Stimulated activated CD8-positive, alpha-beta memory T cell treated with anti-CD3 and anti-CD28 coated beads, Interleukin-4, amount 100 ng/mL, for 1 hour (primary cell): ENCODE measurements at places on chromosomes 12 and 14.

GRCh38 chr12:93100610-93101009 lies 171.5 kb upstream of the EEA1 start:
- DNase-seq = no peak

DNA sequence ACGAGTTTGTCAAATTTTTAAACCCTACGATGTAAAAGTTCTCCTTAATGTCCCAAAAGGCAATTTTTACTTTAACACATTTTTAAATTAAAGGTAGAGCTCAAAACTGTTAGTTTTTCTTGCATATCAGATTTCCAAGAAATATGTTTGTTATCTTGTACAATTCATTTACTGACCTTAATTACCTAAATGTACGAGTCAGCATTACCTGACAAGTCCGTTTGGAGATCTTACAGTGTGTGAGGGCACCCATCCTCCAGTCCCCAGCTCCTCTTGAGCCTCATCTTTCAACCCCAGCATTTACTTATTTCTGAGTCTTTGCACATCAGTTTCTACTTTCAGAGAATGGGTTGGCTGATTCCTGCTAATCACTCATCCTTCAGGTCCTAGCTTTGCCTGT lies 23.7 kb downstream of the PPM1H start:
- DNase-seq = no peak

DNA sequence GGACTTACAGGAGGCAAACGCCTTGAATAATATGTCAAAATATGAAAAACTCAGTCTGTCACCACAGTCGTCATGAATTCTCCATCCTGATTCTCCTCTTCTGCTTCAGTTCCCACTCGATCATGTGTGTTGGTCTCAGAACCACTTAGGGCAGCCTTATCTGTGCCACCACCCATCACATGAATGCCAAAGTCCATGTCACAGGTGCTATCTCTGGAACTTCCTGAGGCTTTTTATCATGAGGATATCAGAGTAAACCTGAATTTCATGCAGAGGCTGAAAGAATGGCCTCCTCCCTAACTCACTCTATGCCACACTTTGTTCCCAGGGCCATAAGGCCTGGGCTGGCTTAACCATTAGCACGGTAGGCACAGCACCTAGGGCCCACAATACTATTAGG lies 28.8 kb upstream of the MAP3K9 start:
- DNase-seq = no peak

DNA sequence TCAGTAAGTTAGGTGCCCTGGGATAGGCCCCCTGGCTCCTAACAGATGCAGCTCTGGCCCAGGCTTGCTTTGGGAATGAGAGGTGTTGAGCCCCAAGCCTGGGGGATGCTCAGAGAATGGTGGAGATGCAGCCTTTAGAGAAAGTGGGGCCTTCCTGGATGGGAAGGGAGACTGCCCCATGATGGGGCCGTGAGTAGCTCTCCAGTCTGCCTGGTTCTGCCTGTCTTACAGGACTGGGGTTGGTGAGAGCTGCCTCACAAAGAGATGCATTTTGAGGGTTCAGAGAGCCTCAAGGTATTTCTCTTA lies 523 bp upstream of the VRTN start:
- DNase-seq = no peak

DNA sequence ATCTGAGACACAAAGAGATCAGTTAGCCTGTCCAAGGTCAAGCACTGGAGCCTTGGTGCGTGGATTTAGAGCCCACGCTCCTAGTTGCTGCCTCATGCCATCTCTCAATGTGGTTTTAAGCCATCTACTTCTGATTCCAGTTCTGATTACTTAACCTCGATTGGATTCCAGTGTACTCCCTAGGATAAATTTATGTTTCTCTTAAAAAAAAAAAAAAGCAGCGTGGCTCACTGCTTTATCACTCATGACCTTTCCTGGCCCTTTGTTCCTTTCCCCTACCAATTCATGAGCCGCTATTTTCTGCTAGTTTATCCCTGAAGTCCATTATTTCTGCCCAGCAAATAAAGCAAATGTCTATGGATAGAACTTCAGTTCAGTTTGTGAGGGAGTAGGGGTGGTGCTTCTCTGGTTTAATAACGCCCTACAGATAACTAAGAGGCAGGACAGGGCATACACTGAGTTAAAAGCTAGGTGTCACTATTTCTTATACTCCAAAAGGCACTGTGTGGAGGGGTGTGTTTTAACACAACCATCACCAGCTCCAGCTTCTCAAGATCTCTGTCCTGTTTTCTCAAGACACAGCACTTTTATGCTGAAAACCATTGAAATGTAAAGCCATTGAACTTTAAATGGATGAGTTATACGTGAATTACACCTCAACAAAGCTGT lies 9.8 kb upstream of the PARP11 start:
- no peak for DNase-seq

- DNase-seq = peak; percentile 66
These were observed 17.7 kb downstream of the RIN3 start for GRCh38 chr14:92531106-92531873.

DNA sequence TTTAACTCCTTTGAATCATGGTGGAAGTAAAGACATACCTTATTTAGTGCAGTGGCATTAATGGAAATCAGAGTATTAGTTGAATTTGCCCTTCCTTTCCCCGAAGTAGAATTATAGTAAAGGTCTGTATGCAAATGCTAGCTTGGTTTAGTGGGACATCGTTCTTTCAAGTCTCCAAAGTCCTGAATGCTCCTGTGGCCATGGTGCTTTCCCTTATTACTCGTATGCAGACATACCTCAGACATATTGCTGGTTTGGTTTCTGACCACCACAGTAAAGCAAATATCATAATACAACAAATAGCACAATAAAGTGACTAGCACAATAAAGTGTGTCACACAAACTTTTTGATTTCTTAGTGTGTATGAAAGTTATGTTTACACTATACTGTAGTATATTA lies 52.3 kb downstream of the MNAT1 start:
- DNase-seq = no peak

DNA sequence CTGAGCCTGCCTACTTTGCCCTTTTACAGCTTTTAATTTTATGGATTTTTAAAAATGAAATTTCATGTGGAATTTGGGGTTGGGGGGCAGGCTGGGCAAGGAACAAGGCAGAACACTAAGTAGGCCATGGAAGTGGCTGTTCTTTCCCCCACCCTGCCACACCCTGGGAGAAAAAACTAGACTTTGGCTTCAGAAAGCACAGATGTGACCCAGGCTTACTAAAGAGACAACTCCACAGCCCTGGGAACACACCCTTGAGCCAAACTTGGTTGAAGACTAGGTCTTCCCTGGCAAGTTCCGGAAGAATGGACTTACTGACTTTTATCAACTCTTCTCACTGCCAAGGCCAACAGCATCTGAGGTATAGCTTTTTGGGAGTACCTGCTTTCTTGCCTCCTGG lies 40.3 kb downstream of the BAZ2A start:
- DNase-seq = no peak

DNA sequence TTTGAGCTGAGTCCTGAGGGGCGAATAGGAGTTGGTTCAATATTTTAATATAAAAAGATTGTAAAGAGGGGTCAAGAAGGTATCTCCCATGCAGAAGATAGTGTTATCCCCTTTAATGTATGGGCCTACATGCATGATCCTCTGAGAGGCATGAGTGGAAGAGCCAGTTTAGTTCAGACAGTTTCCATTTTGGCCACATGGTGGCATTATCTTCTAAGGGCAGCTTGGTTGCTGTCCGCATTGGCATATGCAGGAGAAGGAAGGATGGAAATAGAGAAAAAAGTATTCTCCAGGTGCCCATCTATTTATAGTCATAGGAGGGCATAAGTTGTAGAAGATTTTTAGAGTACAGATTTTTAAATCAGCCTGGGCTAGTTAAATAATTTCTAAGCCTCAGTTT lies 5.4 kb downstream of the SAMD4A start:
- DNase-seq = no peak

DNA sequence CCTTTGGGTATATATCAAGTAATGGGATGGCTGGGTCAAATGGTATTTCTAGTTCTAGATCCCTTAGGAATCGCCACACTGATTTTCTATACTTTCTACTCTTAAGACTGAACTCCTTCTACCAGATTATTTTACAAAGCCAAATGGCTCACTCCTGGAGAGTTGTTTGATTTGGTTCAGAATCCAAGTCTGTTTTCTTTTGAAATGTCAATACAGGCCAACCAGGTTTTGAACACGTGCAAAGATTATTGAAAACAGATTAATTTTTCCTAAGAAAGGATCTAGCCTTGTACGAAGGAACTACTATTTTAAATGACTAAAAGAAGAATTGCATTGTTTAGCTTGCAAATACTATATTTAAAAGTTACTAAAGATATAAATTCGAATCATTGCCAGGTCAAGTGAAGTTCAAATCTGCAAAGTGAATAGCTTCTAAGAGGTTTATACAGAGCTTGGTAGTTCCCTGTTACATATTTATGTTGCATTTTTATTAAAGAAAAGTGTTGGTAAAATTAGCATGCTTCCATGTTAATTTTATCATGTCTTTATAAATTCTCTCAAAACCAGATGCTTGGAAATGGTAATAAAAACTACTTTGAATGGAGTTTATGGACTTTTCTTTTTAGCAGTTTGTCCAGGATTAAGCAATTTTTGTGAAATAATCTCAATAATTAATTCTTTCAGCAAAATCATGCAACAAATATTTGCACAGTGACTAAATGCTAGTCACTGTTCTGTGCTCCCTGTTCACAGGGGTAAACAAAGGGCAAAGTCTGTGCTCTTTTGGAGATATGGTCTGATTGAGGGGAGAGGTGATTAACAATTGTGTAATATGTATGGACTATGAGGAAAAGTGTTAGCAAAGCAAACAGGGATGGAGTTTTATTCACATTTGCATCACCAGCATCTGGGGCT lies 38.9 kb downstream of the GPR65 start:
- DNase-seq = no peak

DNA sequence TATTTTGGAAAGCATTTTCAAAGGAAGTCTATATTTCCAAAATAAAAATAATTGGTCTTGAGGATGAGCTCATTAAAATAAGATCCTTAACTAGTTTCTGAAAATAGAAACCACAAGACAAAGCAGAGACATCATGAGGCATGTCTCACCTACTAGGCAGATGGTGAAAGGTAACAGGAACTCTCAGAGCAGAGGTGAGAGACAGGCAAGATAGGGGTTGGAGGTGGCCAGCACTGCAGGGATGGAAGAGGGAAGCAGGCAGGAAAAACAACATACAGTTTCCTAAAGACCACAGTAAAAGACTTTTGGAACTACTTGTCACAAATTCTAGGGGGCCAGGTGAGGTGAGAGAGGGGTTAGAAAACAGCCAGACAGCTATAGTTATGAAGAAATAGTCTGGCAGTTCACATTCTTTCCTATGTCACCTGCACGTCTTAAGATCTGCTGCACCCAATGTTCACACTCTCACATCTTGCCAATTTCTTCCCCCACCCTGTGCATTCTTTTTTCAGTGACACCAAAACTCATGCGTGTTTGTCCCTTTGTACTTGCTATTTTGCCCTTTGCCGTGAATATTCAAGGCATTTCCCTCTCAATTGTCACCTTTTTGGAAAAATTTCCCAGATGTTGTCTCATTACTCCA lies 341.7 kb upstream of the KITLG start:
- no peak for DNase-seq

GRCh38 chr12:124191966-124192365 lies 102.9 kb upstream of the RFLNA start:
- DNase-seq = no peak

DNA sequence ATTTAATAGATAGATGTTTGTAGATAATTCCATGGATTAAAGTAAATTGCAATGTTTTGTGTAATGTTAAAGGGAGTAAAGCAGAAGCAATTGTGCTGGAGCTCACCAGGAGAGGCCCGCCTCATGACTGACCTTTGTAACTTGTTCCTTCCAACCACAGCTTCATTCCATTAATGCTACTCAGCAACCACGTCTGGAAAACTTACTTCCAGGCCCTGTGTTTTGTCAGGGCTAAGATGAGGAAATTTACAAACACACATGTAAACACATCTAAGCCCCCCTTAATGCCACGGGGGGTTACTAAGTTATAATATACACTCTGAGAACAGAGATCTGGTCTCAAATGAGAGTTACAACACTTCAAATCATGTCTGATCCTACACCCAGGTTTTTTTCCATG lies 12.4 kb downstream of the LUM start:
- DNase-seq = no peak

GRCh38 chr12:131093971-131094830 lies 140.5 kb downstream of the ADGRD1 start:
- no peak for DNase-seq

GRCh38 chr14:100454437-100454836 lies 131.3 kb downstream of the SLC25A47 start:
- no peak for DNase-seq

GRCh38 chr14:84071061-84071460 lies 1458.9 kb upstream of the FLRT2 start:
- no peak for DNase-seq

DNA sequence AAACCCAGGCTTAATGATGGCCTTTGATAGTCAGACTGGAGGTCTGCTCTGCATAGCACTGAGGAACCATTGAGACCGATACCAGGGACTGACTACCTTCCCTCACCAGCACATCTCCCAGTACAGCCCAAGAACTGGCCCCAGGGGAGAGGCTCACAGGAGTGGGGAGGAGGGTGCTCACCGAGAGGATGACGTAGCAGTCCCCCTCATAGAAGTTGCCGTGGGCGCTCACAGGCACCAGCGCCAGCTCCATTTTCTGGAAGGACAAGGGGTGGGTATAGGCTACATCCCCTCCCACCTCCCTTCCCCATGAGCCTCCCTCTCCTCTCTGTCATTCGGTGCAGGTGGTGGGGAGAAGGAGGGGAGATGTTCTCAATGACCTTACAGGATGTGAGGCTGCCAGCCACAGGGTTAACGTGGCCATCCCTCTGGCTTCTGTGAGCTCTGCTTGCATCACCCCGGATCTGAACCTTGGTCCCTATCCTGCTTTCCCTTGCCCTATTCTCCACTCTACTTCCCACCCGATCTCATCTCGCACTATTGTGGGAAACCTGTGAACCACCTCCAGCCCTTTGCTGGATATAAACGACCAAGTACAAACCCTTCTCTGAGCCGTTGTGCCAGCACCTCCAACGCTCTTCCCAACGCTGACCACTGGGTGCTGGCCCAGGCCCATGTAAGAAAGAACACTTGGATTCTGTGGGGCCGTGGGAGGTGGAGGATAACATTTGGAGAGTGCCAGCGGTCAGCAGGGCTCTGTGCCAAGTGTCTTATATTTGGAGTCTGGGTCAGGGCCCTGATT lies 4.4 kb downstream of the AVIL start:
- no peak for DNase-seq

DNA sequence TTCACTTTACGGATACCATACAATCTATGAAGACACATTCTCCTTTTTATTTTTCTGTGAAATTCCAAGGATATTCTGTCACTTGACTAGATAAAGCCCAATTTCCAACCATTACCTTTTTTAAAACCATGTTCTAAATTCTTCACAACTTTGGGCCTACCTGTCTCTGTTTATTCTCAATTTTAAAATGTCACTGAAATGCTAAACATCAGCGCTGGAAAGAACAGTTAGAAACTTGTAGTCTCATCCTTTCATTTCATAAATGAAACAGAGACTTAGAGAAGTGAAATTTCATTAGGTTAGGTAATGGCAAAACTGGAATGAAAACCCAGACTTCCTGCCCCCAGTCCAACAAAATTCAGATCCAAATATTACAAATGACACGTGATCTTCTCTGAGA lies 396.2 kb downstream of the CCDC91 start:
- DNase-seq = no peak

- no peak for DNase-seq
These were observed 7.9 kb upstream of the GNG2 start for GRCh38 chr14:51852541-51852940.
